ENCODE measurements at places on chromosomes 5 and 9.

DNA sequence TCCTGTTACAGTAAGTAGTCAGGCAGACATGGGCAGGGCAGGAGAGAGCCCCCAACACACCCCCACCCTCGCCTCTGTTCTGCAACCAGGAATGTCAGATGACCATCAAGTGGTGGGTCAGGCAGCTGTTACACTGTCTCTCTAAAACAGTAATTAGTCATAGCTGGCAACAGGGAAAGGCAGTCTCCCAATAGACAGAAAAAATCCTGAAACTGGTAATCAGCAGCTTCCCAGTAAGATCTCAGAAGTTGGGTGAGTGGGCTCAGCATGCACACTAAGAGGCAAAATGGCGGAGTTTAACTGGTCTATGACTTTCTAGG lies 90.2 kb downstream of the C5orf15 start:
- no peak for DNase-seq

- peak; percentile 84 for DNase-seq
These were observed 24.0 kb downstream of the ADAMTSL2 start for GRCh38 chr9:133558191-133559126.

GRCh38 chr5:96636046-96636445 lies 26.1 kb upstream of the CAST start:
- DNase-seq = no peak

- DNase-seq = no peak
These were observed 90.1 kb downstream of the STARD4 start for GRCh38 chr5:111422245-111422644.

GRCh38 chr5:76679231-76679630 lies 36.7 kb upstream of the F2R start:
- no peak for DNase-seq

DNA sequence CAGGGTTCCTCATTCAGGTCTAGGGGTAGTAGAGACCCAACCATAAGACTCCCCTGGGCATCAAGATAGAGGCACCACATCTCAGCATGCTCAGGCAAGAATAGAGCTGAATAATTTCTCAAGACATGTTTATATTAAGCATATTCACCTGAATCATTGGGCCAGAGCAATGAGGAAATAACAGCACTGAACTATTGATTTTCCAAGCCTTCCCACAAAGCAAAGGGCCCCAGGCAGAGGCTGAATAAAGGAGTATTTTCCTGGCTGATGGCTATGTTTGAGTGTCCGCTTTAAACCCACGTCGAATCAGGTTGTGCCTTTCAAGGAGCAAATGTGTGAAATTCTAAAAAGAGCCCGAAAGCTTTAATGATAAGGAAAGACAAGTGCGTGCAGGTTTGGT lies 129.2 kb downstream of the HSD17B3 start:
- no peak for DNase-seq

DNA sequence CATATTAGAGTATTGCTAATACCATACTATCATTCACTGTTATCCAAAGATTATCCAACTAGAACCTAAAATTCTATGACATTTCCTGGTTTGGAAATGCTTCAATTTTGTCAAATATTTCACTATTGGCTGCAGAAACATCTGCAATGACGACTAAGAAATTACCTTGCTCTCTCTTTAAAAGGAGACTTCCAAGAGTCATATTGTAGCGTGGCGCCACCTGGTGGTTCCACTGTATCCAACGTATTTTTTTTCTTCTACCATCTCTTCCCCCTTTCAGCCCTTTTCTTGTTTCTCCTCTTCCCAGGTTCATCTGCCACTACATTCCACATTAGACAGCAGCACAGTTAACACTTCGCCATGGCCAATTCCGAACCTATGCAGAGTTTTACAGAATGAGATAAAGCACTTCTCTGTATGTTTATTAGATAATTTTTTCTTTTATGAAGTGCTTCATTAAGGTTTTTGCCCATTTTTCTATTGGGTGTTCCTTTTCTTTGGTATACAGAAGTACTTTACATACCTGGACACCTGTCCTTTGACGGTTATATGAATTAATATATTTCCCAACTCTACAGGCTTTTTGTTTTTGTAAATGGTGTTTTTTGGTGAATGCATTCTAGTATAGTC lies 153.5 kb downstream of the CDC42SE2 start:
- DNase-seq = no peak

DNA sequence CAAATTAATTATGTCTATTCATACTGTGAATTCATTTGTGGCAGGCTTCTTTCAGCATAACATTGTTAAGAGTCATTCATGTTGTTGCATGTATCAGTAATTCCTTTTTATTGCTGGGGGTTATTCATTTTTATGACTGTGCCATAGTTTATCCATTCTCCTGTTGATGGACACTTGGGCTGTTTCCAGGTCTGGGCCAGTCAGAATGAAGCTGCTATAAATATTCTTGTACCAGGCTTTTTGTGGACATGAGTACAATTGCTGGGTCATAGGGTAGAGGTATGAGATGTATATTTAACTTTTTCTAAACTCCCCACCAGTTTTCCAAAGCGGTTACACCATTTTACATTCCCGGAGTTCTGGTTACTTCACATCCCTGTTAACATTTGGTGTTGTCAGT lies 13.6 kb downstream of the PRPF4 start:
- DNase-seq = no peak

- DNase-seq = no peak
These were observed 60.1 kb downstream of the FOCAD start for GRCh38 chr9:20744036-20744630.

DNA sequence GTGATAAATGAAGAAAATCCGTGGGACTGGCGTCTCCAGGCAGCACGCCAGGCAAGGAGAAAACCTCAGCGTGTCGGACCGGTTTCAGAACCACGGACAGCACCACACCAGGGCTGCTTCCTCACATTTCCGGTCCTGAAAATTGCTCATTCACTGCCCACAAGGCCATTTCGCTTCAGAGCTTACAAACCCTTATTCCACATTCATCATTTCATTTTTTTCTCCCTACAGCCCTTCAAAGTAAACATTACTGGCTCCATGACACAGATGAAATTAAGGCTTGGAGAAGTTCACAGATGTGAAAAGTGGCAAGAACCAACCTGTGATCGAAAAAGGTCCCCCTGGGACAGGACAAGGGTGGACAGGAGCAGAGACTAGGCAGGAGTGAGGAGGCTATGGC lies 1.5 kb upstream of the GPRIN1 start:
- no peak for DNase-seq

DNA sequence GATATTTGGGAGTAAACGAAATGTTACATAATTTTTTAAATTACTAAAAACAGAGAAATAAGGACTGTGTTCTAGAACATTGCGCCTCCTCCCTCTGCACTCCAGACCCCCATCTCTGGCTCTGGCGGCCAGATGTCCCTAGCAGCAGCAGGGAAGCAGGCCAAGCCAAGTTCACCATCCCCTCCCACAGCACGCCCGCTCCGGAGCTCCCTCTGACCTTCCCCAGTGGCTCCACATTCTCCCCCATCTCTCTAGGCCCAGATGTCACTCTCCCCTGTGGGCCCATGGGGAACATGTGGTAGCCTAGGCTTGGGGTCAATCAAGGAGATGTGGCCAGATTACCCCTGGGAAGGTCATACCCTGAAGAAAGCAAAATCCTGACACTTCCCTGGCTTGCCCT lies 6.3 kb upstream of the WNK2 start:
- no peak for DNase-seq

DNA sequence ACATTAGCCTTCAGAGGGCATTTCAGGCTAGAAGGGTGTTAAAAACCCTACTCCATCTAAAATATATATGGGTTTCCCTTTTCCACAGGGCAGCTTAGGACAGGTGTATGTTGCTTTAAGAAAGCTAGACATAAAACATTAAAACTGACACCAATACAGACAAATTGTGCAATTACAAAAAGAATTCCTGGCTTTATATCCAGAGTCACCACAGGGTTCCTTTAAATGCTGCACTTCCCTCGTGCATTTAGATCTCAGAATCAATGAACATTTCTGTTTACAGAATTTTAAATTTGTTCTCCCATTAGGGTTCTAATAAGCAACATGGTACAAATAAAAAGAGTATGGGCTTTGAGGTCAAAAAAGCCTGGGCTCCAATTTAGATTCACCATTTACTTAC lies 170.2 kb downstream of the MAPKAP1 start:
- no peak for DNase-seq

DNA sequence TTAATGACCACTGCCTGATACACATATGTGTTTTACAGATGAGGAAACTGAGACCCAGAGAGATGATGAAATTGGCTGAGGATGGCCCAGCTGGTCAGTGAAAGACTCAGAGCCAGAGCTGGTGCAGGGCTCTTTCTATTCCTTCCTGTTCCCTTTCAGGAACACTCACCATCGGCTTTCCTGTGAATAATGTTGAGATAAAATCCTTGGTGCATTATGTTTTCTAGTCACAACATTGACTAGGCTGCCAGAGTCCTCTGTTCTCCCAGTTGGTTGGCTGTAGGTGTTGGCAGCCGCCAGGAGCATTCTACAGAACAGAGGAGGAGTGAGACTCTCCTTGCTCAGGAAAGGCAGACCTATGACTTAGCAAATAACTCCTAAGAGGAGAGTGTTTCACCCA lies 14.8 kb downstream of the TGFBI start:
- no peak for DNase-seq

- no peak for DNase-seq
These were observed 9.8 kb upstream of the OLFM1 start for GRCh38 chr9:135077497-135078200.

DNA sequence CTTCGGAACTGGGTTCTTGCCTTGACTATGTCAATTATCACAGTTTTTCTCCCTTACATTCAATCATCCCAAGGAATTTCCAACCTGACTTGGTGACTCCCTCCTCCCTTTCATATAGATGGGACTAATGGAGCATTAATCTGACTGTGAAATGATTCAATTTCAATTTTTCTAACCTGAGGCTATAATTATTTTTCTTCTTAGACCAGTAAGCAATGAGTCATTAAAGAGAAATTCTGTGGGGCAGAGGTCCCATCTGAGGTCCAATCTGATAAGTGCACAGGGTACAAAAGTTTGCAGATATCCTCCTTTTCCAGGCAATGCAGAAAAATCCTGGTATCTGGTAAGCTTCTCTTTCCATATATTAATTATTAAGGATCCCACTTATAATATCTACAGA lies 18.9 kb downstream of the PDE4D start:
- no peak for DNase-seq

DNA sequence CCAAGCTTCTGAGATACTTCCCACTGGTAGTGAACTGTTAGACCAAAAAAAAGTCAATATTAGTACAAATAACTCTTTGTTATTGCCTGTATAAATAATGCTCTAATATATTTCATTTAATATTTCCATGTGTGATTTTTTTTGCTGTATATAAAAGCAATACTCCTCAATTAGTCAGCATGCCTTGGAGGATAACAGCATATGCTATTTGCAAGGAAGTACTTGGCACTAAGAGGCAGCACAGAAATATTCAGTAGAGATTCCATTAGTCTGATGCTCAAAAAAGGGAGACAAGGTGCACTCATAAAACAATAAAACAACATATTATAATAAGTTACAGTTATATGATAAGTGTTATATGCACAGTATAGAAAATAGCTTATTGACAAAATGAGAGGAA lies 296.6 kb upstream of the MPDZ start:
- no peak for DNase-seq

DNA sequence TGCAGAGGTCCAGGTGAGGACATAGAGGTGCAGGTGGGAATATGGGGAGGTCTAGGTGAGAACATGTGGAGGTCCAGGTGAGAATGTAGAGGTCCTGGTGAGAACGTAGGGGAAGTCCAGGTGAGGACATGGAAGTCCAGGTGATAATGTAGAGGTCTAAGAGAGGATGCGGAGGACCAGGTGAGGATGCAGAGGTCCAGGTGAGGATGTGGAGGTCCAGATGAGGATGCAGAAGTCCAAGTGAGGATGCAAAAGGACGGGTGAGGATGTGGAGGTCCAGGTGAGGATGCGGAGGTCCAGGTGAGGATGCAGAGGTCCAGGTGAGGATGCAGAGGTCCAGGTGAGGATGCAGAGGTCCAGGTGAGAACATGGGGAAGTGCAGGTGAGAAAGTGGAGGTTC lies 133.8 kb downstream of the MRPL36 start:
- no peak for DNase-seq

GRCh38 chr5:43000111-43000840 lies 39.8 kb downstream of the ANXA2R start:
- no peak for DNase-seq

- no peak for DNase-seq
These were observed 528.6 kb upstream of the CLINT1 start for GRCh38 chr5:158387499-158387898.

GRCh38 chr5:129345213-129345924 lies 114.7 kb upstream of the ADAMTS19 start:
- DNase-seq = no peak

GRCh38 chr9:136710543-136710942 lies 1.8 kb upstream of the DIPK1B start:
- no peak for DNase-seq

GRCh38 chr9:27394154-27394825 lies 97.3 kb upstream of the EQTN start:
- DNase-seq = no peak

- DNase-seq = no peak
These were observed 584.5 kb upstream of the DMAC1 start for GRCh38 chr9:8384091-8384490.

DNA sequence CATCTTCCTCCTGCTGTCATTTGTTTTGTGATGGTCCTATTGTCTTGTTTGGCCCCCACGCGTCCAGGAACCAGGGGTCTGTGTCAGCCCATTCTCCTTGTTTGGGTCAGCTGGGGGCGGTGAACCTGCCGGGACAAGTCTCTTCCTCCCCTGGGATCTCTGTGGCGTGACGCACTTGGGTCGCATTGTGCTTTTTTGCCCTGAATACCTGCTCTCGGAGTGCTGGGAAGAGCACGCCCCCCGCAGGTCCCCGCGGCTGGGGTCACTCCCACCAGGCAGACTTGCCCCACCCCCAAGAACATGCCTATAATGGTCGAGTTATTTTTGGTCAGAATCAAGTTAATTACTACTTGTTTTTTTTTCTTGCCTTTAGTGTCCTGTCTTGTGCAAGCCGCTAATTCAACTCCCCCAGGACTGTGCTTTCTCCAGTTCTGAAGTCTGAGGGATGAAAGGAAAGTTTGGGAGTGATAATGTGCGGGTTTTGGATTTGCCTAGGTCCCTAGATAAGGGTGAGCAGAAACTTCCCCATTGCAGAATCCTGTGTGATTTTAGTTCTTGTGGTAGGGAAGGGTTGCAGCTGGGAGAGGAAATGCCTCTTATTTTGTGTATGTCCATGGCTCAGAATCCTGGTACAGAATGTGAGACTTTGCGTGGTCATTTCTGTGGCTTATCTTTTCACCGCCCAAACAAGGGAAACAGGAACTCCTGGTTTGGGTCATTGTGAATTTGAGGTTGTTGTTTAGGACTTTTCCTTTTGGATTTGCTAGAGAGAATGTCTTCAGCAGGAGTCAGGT lies 789 bp downstream of the ACER2 start:
- DNase-seq = peak; percentile 20

Measured in 8988T (cell line).